Kasumi-1 (cell line): ENCODE measurements at places on chromosomes 12 and 14.

DNA sequence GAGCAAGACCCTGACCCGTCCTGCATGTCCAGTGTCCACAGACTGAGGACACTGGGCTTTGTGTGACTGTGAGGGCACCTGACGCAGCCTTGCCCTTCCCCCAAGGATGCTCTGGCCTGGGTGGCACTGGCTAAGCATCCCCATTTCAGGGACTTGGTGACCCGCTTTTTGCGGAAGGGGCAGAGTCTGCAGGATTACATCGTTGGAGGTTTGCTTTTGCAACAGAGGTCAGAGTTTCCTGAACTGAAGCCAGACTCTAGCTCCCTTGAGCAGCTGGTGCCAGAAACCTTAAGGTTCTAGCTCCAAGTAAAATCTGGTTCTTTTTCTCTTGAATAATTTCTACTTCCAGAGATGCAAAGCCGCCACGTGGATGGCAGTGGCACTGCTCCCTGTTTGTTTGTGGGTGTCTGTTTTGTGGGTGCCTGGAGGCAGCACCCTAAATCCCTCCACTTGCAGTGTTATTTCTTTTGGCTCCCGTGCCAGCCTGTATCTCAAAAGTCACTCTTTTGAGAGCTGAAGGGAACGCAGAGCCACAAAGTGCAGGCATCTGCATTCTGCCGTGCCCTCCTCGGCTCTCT is 184.7 kb downstream of the TSPAN9 start:
- DNase-seq, result no peak

DNA sequence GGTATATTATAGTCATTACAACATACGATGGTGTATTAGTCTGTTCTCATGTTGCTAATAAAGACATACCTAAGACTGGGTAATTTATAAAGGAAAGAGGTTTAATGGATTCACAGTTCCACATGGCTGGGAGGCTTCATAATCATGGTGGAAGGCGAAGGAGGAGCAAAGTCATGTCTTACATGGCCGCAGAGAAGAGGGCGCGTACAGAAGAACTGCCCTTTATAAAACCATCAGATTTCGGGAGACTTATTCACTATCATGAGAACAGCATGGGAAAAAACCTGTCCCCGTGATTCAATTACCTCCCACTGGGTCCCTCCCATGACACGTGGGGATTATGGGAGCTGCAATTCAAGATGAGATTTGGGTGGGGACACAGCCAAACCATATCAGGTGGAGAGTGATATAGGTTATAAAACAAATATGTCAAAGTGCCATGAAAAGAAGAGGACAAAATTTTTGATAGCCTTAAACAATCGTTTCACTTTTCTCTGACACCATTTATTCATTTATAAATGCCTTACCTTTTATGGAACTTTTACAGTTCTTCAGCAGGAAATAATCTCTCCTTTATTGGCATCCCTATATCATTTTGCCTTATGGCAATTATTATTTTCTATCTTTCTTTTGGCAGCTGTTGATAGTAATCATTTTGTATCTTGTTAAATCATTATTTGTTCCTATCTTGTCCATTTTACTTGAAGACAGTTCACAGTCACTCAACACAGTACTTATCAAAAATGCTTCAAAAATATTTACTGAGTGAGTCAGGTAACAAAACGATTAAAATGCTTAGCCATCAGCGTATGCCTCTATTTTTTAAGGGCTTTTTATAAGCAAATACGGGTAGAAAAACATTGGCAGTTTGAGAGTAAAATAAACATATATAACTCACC is 196.0 kb downstream of the RAD51B start:
- no peak for DNase-seq

GRCh38 chr12:31961137-31961536 is 1.9 kb downstream of the RESF1 start:
- DNase-seq, result no peak

GRCh38 chr14:104094709-104095425 is 9.4 kb downstream of the ASPG start:
- peak; percentile 41 for DNase-seq

- DNase-seq, result no peak
These were observed 660.9 kb downstream of the C12orf50 start for GRCh38 chr12:87368259-87368658.

GRCh38 chr12:86249851-86250250 is 6.3 kb downstream of the MGAT4C start:
- DNase-seq, result no peak

- DNase-seq, result no peak
These were observed 97.7 kb downstream of the PPM1A start for GRCh38 chr14:60346706-60347105.

DNA sequence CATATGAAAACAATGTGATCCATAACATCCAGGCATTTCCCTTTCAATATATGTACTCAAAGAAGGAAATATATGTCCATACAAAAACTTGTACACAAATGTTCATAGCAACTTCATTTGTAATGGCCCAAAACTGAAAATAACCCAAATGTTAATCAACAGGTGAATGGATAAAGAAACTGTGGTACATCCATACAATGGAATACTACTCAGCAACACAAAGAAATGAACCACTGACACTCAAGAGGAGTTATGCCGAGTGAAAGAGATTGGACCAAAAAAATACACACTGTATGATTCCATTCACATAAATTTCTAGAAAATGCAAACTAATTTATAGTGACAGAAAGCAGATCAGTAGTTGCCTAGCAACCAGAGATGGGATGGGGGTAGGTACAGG is 30.3 kb upstream of the GXYLT1 start:
- no peak for DNase-seq

DNA sequence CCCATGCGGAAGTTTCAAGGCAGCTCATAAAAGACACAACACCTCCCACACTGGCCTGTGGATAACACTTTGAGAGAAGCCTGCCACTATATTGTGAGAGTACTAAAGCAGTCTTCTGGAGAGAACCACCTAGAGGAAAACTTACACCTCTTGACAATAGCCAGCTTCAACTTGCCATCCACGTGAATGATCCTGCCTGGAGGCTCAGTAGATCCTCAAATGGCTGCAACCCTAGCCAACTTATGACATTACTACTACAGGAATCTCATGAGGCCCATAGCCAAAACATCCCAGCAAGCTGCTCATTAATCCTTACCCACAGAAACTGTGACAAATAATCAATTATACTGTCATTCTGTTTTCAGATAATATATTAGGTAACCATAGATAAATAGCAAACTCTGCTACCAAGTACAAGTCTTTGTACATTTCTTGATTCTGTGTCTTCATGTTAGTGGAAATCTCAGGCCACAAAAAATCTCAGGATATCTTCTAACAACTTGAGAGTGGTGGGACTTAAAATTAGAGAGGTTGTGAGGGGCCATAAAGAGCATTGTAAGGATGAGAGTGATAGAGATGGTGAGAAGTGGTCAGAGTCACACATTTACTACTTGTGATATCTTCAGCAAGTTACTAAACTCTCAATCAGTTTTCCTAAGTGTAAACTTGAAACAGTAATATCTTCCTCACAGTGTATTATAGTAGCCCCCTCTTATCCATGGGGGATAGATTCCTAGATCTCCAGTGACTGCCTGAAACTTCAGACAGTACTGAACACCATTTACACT is 368.0 kb downstream of the C12orf50 start:
- no peak for DNase-seq

DNA sequence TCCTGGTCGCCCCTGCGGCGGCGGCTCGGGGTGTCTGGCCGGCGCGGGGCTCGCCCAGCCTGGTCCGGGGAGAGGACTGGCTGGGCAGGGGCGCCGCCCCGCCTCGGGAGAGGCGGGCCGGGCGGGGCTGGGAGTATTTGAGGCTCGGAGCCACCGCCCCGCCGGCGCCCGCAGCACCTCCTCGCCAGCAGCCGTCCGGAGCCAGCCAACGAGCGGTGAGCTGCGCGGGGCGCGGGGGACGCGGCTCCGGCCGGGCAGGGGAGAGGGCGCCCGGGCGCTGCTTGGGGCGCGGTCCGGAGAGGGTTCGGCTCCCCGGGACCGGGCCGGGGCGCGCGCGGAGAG is at the start of gene LGALS3:
TSS of gene LGALS3 (plus strand) at position 167 of the 342 bp plus-strand sequence. CDS start 8,122 bp downstream, outside the sequence.
- no peak for DNase-seq

DNA sequence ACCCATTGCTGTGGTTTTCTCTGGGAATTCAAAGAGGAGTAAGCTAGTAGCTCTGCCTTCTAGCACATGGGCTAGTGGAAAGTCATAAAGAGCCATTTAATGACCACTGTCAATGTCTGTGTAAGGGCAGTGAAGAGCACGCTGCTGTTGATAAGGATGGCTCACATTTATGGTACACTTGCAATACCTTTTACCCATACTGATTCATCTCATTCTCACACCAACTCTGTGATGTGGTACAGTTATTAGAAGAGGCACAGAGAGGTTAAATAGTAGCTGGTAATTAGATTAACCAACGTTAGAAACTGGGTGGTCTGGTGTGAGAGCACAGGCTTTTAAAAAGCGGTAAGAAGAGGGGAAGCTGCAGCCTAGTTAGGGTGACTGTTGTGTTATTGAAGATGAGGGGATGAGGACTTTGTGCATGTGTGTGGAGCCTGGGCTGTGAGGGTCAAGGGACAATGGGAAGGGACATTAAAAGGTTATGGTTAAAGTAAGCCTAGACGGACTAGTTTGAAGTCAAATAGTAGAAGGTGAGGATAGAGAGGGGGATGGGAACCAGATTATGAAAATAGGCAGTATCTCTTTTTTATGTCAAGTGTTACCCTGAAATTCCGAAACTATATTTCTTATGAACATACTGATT is 25.2 kb downstream of the RASSF3 start:
- DNase-seq, result no peak

DNA sequence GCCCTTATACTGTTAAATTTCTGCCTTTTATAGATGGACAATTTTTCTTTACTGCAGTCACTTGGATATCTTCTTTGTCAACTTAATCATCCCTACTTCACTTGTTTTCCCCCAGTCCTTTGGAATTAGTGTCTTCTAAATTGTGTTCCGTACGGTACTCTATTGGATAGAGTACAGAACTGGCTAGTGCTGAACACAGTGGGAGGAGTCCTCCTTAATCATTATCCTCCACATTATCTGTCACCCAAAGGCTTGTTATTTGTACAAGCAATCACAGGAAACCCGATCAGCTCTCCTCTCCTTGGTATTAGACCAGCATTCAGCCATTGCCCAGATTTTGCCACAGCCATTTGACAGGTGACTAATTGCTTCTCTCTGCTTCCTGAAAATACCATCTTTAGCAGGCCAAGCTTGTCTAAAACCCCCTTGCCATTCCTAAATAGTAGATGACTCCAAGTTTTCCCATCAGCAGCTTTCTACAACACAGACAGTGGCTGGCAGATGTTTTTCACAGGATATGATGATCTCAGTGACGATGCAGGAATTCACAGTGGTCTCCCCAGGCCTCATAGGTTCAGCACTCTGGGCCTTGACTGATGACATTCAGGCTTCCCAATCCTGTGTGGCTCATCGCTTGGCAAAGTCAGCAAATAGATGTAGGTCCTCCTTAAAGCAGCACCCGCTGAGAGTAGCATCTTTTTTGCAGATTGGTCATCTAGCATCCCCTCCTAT is 216.0 kb upstream of the RGS6 start:
- DNase-seq, result no peak

- DNase-seq, result no peak
These were observed 200.5 kb downstream of the STXBP6 start for GRCh38 chr14:24849471-24849870.

DNA sequence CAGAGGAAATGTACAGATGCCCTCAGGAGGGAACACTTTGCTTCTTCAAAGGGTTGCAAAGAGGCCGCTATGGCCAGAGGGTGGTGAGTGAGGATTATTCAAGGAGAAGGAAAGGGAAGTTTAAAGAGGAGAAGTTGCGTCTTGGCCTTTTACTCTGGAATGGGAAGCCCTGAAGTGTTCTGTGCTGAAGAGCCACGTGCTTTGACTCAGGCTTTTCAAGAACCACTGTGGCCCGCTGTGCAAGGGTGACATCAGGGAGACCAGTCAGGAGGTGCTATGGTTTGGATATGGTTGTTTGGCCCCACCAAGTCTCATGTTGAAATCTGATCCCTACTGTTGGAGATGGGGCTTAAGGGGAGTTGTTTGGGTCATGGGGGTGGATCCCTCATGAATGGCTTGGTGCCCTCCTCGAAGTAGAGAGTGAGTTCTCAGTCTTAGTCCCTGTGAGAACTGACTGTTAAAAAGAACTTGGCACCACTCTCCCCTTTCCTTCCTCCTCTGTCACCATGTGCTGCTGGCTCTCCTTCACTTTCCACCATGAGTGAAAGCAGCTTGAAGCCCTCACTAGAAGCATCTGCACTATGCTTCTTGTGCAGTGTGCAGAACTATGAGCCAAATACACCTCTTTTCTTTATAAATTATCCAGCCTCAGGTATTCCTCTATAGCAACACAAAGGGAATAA is 66.1 kb upstream of the DUSP6 start:
- DNase-seq, result no peak

- DNase-seq, result peak; percentile 83
These were observed 7.7 kb upstream of the PPTC7 start for GRCh38 chr12:110590806-110591326.
